Nucleus accumbens (tissue), 56 donors: ENCODE measurements at places on chromosomes 6 and 20.

- no peak for DNase-seq
Observed at GRCh38 chr6:43257367-43258145, 14.3 kb downstream of the TTBK1 start.

DNA sequence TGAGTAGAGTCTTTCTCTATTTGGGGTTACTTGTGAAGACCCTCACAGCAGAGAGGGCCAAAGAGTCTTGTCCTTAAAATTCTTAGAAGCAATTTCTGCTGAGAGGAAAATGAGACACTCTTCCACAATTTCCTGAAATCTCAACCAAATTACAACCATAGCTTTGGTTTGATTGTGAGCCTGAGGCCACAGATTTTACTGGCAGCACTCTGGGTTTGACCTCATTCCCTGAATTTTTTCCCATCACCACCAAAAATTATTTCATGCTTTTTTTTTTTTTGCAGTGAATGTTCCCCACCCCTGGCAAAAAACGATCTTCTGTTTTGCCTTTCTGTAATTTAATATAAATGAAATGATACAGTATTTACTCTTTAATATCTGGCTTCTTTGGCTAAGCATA lies 125.5 kb downstream of the THEMIS start:
- no peak for DNase-seq

GRCh38 chr20:63095718-63096654 lies 89.2 kb upstream of the BHLHE23 start:
- no peak for DNase-seq

GRCh38 chr6:53426667-53427270 lies 78.0 kb upstream of the ELOVL5 start:
- no peak for DNase-seq

GRCh38 chr6:101486124-101486523 lies 92.6 kb downstream of the GRIK2 start:
- no peak for DNase-seq
